ENCODE measurements at places on chromosomes 7 and 10.
A peak's percentile ranks its signal among the peaks of the same experiment; 100 is the strongest.

- peak; percentile 39 for DNase-seq
Observed at GRCh38 chr10:124003070-124003419, 90.4 kb downstream of the CHST15 start.

DNA sequence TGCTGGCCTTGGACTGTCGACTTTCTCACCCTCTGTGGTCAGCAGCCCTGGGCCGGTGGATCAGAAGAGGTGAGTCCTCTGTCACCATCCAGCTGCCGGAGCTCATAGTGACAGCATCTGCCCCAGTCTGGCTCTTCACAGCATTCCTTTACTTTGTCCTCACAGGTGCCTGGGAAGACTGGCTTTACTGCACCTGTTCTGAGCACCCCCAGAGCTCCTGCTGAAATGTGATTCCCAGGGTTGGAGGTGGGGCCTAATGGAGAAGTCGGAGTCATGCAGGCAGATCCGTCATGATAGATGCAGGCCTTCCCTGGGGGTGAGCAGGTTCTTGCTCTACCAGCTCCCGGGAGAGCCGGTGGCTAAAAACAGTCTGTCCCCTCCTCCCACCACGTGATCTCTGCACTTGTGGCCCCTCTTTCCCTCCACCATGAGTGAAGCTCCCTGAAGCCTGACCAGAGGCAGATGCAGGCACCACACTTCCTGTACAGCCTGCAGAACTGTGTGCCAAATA lies 171.5 kb downstream of the ZMYND11 start:
- no peak for DNase-seq

DNA sequence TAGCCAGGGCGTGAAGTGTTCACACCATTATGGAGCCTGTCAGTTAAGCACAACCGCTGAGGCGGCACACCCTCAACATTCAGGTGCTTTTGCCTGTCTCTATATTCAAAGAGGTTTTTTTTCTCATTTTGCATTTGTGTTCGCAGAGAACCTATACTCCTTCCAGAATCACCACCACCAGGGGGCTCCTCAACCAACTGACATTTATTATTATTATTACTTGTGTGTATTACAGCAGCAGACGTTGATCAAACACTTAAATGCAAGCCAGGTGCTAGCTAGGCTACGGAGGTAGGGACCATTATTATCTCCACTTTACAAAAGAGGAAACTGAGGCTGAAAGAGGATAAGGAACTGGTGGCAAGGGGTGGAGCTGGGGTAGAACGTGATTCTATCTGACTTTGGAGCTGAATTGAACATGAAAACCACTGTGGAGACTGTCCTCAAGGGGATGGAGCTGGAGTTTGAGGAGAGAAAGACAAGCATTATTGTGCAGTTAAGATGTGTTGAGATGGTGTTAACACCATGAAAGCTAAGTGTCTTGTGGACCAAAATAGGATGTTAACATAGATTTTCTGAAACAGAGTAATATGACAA lies 133.8 kb upstream of the PLXNA4 start:
- DNase-seq, result no peak

GRCh38 chr7:87797798-87798403 lies 78.3 kb downstream of the SLC25A40 start:
- DNase-seq, result no peak

DNA sequence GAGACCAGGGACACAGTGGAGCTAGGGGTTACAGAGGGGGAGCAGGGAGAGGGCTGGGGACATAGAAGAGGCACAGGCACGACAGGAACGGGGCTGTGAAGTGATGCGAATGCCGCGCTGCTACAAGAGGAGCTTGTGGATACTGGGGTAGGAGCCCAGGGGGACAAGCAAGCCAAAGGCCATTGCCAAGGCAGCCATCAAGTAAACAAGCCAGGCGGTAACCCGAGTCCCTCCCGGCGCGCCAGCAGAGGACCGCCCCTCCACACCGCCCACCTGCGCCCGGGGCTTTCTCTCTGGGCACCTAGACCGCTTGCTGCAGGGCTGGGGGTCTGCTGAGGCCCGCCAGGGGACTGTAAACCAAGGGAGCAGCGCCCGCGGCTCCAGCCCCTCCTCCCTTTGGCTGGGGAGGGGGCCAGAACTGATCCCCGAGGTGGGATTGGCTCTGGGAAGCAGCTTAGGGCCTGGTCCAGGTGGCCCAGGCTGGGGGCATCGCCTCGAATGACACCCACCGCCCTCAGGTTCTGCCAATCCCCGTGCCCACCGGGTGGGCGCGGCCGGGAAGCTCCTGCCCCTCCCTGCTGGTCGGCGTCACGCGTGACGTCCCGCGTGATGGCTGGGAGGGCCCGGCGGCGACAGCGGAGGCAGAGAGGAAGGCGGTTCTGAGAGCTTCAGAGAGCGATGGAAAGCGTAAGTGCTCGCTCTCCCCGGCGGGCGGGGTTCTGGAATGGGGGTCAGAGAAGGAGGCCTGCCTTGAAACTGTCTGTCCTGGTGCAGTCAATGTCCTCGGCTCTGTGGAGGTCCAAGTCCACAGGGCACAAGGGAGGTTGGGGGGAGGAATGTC lies 982 bp downstream of the SFXN3 start:
- DNase-seq, result peak; percentile 92

GRCh38 chr7:150451833-150452461 lies 1.5 kb downstream of the GIMAP8 start:
- no peak for DNase-seq

GRCh38 chr10:13311177-13311575 lies 11.3 kb upstream of the PHYH start:
- DNase-seq, result no peak

DNA sequence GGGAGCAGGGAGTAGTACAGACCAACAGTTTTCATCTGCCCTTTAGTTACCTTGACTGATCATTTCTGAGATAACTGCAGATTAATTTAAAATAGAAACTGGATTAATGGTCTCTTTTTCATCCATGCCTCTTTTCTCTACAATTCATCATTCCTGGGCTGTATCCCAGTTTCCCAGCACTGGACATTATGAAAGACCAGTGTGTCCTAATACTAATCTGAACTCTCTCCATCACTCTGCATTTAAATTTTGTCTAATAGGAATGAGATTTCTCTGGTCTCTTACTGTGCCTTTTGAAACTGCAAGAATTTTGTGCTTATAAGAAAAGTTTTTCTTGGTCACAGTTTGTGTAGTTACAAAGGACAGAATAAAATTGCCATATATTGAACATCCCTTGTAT lies 12.7 kb downstream of the PLEKHA8 start:
- no peak for DNase-seq

- no peak for DNase-seq
Observed at GRCh38 chr7:116227678-116228239, 17.4 kb downstream of the TES start.

DNA sequence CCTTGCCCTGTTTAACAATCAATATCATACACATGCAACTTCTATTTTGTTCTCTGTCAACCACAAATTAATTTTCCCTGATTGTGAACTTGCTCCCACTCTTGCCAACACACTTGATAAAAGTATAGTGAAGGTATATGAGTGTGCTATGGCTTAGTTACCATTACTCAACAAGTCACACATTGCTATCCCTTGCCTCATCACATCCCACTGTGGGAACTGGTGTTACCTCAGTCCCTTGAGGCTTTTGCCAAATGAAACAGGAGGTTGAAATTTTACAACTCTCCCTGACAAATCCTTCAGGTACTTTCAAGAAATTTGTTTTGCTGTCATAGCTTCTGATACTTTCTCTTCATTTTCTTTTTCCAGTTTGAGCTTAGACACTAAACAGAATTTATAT lies 472.5 kb upstream of the SEMA3D start:
- DNase-seq, result no peak

GRCh38 chr10:133260895-133261725 lies 15.6 kb downstream of the ADAM8 start:
- peak; percentile 88 for DNase-seq

GRCh38 chr7:66258409-66258808 lies 53.3 kb downstream of the TPST1 start:
- DNase-seq, result no peak

DNA sequence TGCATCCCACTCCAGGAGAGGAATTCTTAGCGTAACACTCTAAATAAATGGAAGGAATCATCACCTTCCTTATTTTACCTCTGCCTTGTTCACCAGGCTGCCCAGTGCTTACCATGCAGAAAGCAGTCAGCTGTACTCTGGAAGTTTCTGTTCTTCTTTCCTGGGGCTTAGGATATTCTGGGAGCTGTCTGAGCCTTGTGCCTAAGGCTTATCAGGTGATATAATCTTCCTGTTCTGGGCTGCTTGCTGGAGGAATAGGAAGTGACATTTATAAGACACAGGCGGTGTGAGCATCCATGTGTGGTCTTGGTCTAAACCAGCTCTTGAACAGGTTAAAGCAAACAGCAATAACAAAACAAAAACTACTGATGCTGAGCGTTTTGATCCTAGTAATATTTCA lies 13.5 kb downstream of the KCTD7 start:
- DNase-seq, result no peak

DNA sequence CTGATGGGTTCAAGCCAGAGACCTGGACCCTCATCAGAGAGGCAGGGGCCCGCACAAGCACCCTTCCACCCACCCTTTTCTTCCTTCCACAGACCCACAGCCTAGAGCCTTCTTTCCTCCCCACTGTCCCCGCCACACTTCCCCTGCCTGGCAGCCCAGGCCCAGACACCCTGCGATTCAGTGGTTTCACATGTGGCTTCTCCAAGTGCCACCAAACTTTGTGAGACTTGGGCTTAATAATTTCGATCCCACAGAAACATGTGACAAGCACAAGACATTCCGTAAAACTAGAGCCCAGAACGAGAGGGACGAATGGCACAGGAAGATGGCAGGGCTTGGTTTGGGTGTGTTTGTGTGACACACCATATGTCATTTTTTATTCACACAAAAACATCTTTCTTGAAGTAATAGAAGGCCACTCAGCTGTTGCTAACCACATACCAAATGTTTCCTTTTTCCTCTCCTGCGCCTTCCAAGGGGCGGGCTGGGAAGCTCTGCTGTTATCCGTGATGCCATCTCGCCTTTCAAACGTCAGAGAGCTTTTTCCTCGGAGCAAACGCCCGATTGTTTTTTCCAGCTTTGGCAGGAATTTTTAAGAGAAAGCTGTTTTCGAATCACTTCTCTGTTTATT lies 162.9 kb downstream of the GRK5 start:
- peak; percentile 52 for DNase-seq

DNA sequence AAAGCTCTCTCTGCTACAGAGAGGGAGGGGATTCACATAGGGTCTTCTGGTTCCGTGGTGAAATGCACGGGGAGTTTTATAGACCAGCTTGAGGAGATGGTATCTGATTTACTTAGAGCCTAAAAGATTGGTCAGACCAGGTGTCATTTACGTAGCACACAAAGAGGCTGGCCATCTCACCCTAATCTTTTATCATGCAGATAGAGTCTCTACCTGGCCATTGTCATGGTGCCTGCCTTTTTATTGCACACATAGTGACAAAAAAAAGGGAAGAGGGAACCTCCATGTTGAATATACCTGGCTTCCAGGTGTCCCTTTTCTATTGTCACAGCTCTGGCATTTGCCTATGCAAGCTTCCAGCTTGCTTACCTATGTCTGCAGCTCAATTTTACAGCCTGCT lies 1456.1 kb downstream of the GATA3 start:
- no peak for DNase-seq

DNA sequence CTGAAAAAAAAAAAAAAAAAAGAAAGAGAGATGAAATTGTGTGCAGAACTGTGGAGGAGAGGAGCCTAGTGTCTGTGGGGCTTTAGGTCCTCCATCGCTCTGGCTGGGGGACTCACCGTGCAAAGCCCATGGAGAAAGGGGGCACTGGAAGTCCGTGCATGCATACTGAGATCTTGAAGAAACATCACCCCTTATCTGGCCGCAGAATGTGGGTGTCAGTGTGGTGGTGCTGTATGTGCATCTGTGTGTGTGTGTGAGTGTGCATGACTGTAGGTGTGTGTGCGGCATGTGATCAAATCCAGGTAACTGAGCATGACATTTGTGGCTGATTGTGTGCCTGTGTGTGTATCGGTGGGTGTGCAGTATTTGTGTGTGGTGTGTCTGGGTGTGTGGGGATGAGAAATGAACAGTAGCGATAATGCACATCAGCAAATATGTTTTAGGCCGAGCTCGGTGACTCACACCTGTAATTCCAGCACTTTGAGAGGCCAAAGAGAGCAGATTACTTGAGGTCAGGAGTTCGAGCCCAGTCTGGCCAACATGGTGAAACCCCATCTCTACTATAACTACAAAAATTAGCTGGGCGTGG lies 8.8 kb upstream of the CLDN3 start:
- DNase-seq, result peak; percentile 22

DNA sequence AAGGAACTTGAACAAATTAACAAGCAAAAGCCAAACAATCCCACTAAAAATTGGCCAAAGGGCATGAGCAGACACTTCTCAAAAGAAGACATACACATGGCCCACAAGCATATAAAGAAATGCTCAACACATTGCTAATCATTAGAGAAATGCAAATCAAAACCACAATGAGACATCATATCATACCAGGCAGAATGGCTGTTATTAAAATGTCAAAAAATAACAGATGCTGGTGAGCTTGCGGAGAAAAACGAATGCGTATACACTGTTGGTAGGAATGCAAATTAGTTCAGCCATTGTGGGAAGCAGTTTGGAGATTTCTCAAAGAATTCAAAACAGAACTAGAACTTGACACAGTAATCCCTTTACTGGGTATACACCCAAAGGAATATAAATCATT lies 311.7 kb upstream of the HPS1 start:
- DNase-seq, result no peak

DNA sequence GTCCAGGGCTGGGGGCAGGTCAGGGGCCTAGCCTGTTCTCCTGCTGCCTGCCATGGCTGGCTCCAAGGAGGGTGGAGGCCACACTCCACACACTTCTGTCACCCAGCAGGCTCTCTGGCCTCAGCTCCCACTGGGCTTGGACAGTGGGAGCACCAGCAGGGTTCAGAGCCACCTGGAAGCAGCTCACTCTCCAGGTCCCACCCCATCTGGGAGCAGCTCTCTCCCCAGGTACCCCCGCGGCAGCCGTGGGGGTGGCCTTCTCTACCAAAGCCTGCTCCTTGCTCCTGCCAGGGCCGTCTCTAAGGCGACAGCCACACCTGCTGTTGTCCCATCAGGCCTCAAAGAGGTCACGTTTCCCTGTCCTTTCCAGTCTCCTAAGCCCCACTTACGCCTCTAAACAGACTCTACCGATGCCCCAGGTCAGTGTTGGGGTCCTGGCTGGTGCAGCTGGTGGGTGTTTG lies 142.5 kb upstream of the RET start:
- no peak for DNase-seq

DNA sequence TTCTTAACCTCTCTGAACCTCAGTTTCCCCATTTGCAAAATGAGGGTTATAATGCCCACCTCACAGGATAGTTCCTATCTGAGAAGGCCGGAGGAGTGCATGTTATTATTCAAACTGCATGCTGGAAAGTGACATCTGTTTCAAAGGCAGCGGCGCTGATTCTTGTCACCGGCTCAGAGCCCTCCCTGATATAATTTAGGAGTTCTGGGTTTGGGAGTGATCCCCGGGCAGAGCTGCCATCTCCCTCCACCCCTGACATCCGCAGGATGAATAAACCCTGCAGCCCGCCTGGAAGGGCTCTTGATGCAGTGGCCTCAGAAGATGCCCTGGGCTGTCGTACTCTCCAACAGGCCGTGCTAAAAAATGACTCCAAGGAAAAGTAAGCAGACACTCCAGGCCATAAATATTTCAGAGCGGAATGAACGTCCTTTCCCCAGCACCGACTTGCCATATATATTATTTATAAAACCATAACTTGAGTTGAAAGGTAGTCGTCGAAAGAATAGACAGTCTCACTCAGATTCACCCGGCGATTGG lies 47.0 kb upstream of the MYL10 start:
- DNase-seq, result no peak

GRCh38 chr7:149626972-149627371 lies 129.4 kb upstream of the ZNF746 start:
- no peak for DNase-seq

GRCh38 chr7:3538041-3538440 lies 237.0 kb downstream of the SDK1 start:
- no peak for DNase-seq

All from upper lobe of right lung (tissue), 1 donor.